Naive thymus-derived CD8-positive, alpha-beta T cell (primary cell): ENCODE measurements at places on chromosomes 2 and 18.

DNA sequence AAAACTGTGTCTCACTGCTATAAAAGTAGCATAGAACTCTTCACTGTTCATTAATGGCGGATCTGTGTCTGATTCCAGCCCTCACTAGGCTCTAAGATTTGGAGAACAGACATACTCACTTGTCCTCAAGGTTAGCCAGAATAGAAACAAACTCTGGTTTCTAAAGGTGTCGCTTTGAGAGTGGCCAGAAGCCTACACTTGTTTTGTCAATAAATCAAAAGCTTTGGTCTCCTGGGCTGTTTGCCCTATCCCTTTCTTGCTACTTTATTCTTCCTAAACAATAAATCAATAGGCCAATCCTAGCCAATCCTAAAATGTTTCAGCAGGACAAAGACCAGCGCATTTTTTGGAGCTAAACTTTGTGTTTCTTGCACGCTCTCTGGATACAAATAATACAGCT, 1064.6 kb upstream of the CHAC2 start:
- H3K4me1 ChIP-seq, result no peaks in the 10 kb centered on the region
- DNase-seq, result no peak
- no peaks in the 10 kb centered on the region for H3K27me3 ChIP-seq
- H3K36me3 ChIP-seq, result no peaks in the 10 kb centered on the region
- no peak overlapping the region for H3K27ac ChIP-seq
- no peak overlapping the region for H3K4me3 ChIP-seq

GRCh38 chr2:193326296-193326695, 1131.6 kb upstream of the TMEFF2 start:
- no peak overlapping the region for H3K27ac ChIP-seq
- DNase-seq, result no peak
- no peaks in the 10 kb centered on the region for H3K27me3 ChIP-seq
- no peaks in the 10 kb centered on the region for H3K4me1 ChIP-seq
- H3K4me3 ChIP-seq, result no peak overlapping the region

- no peaks in the 10 kb centered on the region for H3K36me3 ChIP-seq
- H3K27me3 ChIP-seq, result peaks cover 28% of the 10 kb centered on the region
- no peak overlapping the region for H3K27ac ChIP-seq
- DNase-seq, result no peak
- H3K4me1 ChIP-seq, result no peaks in the 10 kb centered on the region
These were observed 219.4 kb upstream of the NCKAP5 start for GRCh38 chr2:133787651-133788050.

GRCh38 chr2:60844105-60844504, 37.3 kb upstream of the REL start:
- no peaks in the 10 kb centered on the region for H3K36me3 ChIP-seq
- peaks cover 2% of the 10 kb centered on the region for H3K27me3 ChIP-seq
- H3K27ac ChIP-seq, result no peak overlapping the region
- no peak overlapping the region for H3K4me3 ChIP-seq
- H3K4me1 ChIP-seq, result peaks cover 16% of the 10 kb centered on the region
- no peak for DNase-seq

DNA sequence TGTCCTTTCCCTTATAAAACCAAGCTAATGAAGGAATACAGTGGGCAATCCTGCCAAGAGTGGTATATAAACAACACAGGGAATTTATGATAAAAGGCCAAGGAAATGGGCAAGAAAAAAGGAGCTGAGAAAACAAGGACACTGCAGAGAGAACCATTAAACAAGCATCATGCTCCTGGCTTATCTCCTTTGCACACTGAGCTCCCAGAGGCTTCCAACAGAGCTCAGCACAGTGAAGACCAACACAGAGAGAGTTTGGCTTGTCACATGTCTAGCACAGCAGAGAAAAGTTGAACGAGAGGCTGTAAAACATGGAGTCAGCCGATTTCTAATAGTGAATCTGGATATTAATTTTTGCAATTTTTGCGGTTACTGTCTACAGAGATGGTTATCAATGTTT, 68.0 kb upstream of the KLF7 start:
- H3K36me3 ChIP-seq, result no peaks in the 10 kb centered on the region
- no peak overlapping the region for H3K4me3 ChIP-seq
- H3K27ac ChIP-seq, result peak overlapping the region; percentile 54
- no peaks in the 10 kb centered on the region for H3K27me3 ChIP-seq
- no peak for DNase-seq
- peaks cover 42% of the 10 kb centered on the region for H3K4me1 ChIP-seq

GRCh38 chr18:77069931-77070330, 62.7 kb downstream of the MBP start:
- H3K27ac ChIP-seq, result peak overlapping the region; percentile 96
- DNase-seq, result no peak
- no peak overlapping the region for H3K4me3 ChIP-seq
- peaks cover 94% of the 10 kb centered on the region for H3K4me1 ChIP-seq
- no peaks in the 10 kb centered on the region for H3K27me3 ChIP-seq

DNA sequence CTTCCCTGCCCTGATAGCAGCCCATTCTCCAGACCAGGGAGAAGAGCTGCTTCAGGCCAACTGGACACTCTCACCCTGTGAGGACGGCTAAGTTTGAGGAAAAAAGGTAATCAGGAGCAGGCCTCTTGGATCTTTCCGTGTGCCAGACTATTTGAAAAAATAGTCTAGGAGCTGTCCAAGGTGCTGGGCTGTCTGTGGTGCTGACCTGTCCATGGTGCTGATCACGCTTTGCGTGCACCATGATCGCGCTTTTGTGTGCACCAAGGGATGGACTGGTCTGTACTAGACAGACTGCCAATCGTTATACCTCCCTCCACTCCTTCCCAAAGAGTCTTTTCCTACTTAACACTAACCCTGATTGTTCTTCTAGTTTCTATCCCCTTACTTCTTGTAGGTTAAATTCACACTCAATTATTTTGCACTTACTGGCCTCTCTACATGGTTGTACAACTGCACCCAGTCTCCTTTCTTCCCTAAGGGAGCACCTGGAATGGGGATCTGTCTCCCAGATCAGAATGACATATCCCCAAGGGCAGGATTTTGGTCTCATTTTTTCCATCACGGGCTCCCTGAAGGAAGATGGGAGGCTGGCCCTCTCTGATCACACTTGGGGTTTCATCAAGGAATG, 295.4 kb downstream of the CELF4 start:
- no peak overlapping the region for H3K27ac ChIP-seq
- H3K36me3 ChIP-seq, result no peaks in the 10 kb centered on the region
- H3K4me3 ChIP-seq, result no peak overlapping the region
- no peak for DNase-seq

- H3K4me1 ChIP-seq, result peaks cover 90% of the 10 kb centered on the region
- H3K4me3 ChIP-seq, result peak overlapping the region; percentile 49
- DNase-seq, result peak; percentile 49
These were observed 21.1 kb downstream of the INPP5D start for GRCh38 chr2:233081232-233081730.

DNA sequence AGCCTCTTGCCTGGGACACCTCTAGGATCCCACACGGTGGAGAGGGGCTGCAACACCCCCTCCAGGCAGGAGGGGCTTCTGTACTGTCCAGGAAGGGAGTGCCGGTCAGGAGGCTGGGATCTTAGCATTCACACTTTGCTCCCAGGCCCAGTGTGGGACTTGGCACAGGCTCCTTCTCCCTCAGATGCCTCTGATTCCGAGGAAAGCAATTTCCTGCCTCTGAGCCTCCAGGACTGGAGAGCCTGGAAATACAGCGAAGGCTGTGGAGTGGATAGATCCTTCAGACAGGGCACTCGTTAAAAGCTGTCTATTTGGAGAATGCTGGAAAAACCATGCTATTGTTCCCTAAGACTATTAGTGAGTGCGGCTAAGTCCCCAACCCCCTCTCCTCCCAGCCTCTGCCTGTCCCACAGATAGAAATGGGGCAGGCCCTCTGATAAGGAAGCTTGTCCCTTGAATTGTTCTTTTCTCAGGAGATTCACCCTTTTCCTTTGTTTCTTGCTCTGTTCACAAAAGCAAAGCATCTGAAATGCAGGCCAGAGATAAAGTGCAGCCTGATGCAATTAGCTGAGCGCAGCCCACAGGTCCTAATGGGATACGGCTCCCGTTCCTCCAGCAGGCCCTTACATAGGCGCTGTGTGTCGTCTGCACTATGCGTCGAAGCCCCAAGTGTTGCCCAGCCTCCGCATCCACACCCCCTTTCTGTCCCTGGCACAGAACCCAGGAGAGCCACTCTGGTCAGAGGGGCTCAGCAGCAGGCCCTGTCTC, 252.2 kb downstream of the KLHL29 start:
- DNase-seq, result no peak
- no peak overlapping the region for H3K4me3 ChIP-seq
- H3K36me3 ChIP-seq, result peaks cover 3% of the 10 kb centered on the region

GRCh38 chr2:8889978-8890377, 52.6 kb upstream of the KIDINS220 start:
- no peak for DNase-seq
- no peak overlapping the region for H3K4me3 ChIP-seq
- H3K27me3 ChIP-seq, result no peaks in the 10 kb centered on the region
- no peak overlapping the region for H3K27ac ChIP-seq
- no peaks in the 10 kb centered on the region for H3K36me3 ChIP-seq

DNA sequence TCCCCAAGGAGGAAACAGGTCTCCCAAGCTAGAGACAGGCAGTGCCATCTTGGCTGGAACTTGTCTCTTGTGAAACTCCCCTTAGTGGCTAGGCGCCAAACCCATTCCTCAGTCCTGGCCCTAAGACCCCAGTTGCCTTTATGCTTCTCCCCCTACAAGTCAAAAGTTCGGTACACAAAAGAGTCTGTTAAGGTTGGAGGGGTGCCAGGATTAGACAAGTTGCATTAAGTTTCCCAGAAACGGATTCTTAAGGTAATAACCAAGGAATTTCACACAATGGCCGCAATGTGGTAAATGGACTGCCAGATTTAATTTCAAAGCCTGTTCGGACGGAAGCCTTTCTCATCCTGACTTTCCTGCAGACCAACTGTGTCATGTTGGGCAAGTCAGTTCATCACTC, 80.7 kb downstream of the CCBE1 start:
- no peaks in the 10 kb centered on the region for H3K36me3 ChIP-seq
- no peak for DNase-seq
- H3K27ac ChIP-seq, result no peak overlapping the region
- no peaks in the 10 kb centered on the region for H3K4me1 ChIP-seq
- no peaks in the 10 kb centered on the region for H3K27me3 ChIP-seq
- H3K4me3 ChIP-seq, result no peak overlapping the region

- peak overlapping the region; percentile 0 for H3K4me3 ChIP-seq
- no peak for DNase-seq
These were observed 65.5 kb downstream of the FAM117B start for GRCh38 chr2:202700075-202700901.

DNA sequence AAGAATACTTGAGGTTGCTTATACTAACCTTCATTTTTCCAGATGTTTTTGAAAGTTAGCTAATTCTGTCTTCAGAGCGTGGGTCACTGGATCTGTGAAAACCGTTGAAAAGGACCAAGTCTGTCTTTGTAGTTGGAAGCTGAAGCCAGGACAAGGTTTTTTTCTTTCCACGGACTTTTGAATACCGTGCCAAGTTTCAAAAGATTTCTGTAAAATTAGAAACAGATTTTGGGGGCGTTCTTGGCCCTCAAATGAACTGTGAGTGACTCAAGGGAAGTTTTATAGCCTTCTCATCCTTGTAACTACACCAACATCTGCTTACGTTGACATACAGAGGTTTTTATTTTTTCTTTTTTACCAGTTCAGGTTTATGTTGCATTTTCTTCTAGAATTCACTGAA, at the start of gene FAP:
TSS of gene FAP (minus strand) at position 152 of the 400 bp plus-strand sequence. CDS start at position 34, 118 bp downstream.
- no peak within 1 kb of the TSS for H3K27ac ChIP-seq
- no peaks in the 10 kb centered on the region for H3K36me3 ChIP-seq

GRCh38 chr2:453132-453531, 165.2 kb upstream of the ALKAL2 start:
- no peak overlapping the region for H3K27ac ChIP-seq
- H3K4me3 ChIP-seq, result no peak overlapping the region
- peaks cover 11% of the 10 kb centered on the region for H3K4me1 ChIP-seq
- H3K36me3 ChIP-seq, result no peaks in the 10 kb centered on the region
- DNase-seq, result no peak

DNA sequence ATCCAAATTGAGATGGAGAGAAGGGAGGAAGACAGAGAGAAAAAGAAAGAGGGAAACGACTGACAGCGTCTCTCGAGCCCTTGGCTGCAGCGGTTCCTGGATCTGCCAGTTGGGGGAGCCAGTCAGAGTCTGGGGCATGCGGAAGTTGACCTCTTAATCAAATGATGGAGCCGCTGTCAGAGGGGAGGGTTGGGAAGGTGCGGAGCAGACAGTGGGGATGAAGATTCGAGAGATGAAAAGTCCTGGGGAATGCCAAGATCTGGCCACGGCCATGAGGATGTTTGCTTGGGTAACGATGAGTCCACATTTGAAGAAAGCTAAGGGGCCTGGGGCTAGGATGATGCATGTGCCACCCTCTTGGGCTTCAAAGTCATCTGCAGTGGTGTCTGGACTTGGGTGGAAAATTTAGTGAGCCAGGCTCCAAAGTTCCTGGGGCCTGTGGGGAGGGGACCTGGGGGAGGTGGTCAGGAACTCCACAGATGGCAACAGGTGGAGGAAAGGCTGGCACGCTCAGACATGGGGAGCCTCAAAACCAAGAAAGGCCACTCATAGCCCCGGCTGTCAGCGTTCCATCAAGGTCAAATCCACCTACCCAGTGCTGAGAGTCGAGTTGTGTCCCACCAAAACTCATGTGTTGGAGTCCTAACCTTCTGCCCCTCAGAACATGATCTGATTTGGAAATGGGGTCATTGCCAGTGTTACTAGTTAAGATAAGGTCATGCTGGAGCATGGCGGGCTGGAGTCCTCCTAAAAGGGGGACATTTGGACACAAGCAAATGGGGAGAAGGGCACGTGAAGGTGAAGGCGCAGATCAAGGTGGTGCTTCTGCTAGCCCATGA, 200.1 kb downstream of the NDUFA10 start:
- H3K4me1 ChIP-seq, result peaks cover 3% of the 10 kb centered on the region
- DNase-seq, result no peak
- peaks cover 16% of the 10 kb centered on the region for H3K27me3 ChIP-seq
- H3K36me3 ChIP-seq, result no peaks in the 10 kb centered on the region
- no peak overlapping the region for H3K4me3 ChIP-seq
- H3K27ac ChIP-seq, result no peak overlapping the region

GRCh38 chr2:10173258-10174005, 50.9 kb downstream of the RRM2 start:
- no peaks in the 10 kb centered on the region for H3K36me3 ChIP-seq
- no peaks in the 10 kb centered on the region for H3K27me3 ChIP-seq
- no peak for DNase-seq
- H3K4me3 ChIP-seq, result no peak overlapping the region

DNA sequence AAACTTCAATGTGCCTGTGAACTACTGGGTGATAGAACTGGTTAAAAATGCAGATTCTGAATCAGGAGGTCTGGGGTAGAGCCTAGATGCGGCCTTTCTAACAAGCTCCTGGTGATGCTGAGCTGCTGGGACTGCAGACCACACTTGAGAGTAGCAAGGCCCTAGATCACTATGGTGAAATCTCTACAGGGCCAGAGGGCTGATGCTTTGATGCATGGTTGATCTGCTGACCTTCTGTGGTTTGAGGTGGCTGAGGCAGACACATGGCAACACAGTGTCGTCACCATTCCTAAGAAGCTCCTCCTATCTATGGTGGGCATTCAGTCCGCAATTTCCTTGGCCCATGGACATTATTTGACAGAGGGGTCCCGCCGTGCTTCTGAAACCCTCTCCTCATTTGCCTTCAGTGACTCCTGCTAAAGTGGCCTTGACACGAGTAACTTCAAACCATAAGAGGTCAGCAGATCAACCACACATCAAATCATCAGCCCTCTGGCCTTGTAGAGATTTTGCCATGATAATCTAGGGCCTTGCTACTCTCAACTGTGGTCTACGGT, 19.8 kb downstream of the CCDC68 start:
- DNase-seq, result no peak
- no peaks in the 10 kb centered on the region for H3K4me1 ChIP-seq
- H3K36me3 ChIP-seq, result no peaks in the 10 kb centered on the region
